ENCODE measurements at places on chromosomes 5 and 9.

- no peak for DNase-seq
These were observed 6.9 kb downstream of the KIAA1958 start for GRCh38 chr9:112493393-112494137.

- no peak for DNase-seq
These were observed 118.2 kb downstream of the KLHL3 start for GRCh38 chr5:137617528-137618205.

DNA sequence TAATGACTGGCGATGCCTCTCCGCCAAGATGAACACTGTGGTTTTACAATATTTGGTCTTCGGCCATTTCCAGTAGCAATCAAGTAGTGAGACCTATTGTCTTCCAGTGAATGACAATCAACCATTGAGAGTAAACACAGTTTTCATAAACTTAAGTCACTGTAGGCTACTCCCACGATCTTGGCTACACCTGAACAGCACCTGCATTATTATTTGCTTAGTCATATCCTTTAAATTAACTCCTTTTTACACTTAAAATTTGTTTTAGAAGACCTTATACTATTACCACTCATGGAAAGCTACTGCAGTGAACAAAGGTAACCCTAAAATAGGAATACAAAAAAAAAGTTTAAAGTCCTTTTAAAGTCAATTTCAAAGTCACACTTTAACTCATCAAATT is 58.2 kb downstream of the ZNF354C start:
- DNase-seq = no peak

DNA sequence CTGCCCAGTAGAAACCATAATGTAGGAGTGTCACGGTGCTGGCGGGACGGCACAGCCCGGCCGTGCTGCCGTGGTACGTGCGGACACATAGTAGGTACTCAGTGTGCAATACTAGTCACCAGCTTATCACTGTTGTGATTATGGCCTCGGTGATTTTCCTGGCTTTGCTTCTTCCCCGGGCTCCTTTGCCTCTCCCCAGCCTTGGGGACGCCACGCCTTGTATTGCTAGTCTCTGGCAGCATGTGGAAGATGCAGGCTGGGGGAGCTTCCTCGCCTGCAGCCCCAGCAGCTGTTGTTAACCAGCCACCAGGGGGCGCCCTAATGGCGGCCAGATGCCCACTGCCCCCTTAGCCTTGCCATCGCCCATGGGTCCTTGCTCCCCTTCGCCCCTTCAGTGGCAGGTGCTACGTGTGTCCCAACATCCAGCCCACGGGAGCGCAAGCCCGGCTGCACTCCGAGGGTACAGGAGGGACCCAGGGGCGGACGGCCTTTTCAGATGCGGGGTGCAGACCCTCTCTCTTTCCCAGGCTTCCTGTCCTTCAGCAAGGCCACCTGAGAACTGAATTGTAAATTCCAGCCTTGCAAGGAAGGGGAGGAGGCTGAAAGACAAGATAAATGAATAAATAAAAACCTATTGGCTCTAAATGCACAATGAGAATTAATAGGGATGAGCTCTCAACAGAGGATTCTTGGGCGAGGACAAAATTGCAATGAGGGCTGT is 8.0 kb downstream of the NTNG2 start:
- no peak for DNase-seq

GRCh38 chr9:128439273-128439672 is 16.5 kb upstream of the ODF2 start:
- DNase-seq = no peak

- no peak for DNase-seq
These were observed 18.1 kb upstream of the RASEF start for GRCh38 chr9:83081010-83081409.

DNA sequence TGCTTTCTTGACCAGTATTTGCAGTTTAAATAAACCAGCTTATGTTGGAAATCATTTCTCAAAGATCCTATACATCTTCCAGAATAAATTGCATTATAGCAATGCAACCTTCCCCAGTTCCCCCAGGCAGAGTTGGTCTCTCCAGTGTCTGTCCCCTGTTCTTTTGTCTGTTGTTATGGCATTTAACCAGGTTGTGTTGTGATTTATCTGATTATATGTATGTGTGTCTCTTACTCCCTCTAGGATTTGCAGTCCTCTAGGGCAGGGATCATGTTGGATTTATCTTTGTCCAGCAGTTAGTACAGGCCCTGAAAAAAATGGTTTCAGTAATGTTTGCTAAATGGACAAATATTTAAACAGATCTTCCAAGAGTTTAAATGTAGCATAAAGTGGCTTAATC is 17.3 kb downstream of the GARNL3 start:
- no peak for DNase-seq

DNA sequence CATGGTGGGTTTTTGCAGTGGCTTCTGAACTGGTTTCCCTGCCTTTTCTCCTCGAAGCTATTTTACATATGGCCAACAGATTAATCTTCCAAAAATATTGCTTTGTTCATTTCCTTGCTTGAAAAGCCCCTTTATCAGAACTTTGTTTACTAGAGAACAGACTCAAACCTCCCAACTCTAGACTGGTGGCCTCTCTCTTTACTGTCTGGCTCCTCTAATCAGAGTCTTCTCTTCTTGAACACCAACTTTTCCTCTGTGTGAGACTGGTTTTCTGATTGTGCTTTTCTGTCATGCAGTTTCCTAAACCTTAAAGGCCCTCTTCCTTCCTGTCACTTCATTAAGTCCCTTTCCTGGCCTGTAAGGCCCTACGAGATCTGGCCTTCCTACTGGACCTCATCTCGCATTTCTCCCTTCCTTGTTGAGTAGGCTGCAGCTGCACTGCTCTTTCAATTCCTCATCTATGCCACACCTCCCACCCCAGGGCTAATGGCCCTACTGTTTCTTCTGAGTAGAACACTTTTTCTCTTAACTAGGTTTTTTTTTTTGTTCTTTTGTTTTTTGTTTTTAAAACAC is 5.7 kb downstream of the C9orf43 start:
- no peak for DNase-seq

DNA sequence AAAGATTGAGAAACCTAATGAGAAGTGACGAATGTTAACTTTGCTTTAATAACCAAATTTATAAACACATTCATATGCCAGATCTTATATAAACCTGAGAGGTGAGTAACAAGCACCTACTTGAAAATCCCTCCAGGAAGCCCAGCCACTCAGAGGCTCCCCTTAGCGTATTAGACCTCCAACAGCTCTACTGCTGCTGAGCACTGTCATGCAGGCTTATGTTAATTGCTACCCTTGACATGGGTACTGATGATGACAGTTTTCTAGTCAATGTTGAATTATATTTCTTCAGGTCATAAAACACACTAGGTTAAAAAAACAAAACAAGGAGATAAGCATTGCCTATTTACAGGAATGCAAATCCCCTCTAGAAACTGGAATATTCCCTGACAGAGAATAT is 161.2 kb downstream of the MPDZ start:
- DNase-seq = no peak

DNA sequence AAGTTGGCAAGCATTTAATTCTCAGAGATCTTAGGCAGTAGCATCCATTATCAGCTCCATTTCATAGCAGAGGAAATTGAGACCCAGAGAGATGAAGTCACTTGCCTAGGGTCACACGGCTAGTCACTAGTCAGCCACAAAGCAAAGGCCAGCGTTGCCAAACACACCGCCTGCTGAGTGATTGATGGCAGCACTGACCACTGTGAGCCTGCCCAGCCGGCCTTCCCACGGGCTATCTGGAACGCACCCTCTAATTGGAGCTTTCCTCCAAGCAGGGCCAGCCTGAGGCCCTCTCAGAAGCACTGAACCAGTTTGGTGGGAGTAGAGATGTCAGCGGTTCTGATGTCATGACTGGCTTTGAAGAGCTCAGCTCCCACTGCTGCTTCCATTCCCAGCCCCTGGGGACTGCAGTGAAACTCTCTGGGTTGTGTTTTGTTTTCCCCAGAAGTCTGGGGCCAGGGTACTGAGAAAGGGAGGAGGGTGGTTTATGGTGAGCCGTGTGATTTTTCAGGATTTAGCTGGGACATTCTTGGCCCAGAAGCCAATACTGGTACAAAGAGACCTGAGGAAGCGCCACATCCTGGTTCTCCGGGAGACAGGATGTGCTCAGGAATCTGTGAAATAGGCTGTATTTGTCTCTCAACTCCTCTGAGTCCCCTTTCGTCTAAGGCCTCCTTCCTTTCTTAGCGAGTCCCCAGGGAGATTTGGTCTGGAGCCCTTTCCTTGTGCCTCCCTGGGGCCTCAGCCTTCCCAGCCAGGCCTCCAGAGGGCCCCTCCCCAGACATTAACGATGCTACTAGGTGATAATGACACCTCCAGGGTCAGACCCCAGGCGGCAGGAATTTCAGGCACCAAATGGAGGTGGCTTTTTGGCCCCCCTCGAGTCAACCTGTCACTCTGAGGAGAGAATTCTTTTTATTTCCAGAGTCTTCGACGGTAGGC is 44.5 kb downstream of the SPRY4 start:
- no peak for DNase-seq

GRCh38 chr5:81778642-81779041 is 27.7 kb upstream of the SSBP2 start:
- DNase-seq = no peak

DNA sequence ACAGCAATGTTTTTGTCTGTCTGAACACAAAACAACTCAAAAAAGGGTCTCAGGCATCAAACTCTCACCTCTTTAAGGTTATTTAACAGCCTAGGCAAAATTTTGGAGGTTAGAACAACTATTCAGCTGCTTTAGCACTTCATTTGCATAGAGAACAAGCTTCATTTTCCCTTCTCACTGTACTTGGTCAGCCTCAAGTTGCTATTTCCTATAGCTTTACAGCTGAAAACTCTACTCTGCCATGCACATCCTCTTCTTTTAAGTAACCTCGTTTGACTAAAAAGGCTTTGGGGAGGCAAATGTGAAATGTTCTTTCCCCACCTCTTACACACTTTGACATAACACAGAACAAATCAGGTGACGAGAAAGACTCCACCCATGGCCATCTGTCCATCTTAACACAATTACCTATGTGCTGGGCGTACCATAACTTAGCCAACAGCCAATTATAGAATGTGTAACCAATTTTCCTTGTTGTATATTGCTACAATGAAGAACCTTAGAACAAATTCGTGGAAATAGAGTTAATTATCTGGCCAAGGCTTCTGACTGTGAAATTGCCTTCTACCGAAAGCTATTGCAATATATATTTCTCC is 195.7 kb downstream of the DCP2 start:
- no peak for DNase-seq

- no peak for DNase-seq
These were observed 105.1 kb upstream of the TNPO1 start for GRCh38 chr5:72711351-72711750.

- no peak for DNase-seq
These were observed 47.8 kb downstream of the RETREG1 start for GRCh38 chr5:16568875-16569580.

- DNase-seq = no peak
These were observed 151.1 kb upstream of the TAS2R1 start for GRCh38 chr5:9781275-9781674.

- no peak for DNase-seq
These were observed 26.2 kb downstream of the IRF1 start for GRCh38 chr5:132464156-132464939.

GRCh38 chr9:126806336-126806735 is 1.5 kb downstream of the ZBTB43 start:
- no peak for DNase-seq

DNA sequence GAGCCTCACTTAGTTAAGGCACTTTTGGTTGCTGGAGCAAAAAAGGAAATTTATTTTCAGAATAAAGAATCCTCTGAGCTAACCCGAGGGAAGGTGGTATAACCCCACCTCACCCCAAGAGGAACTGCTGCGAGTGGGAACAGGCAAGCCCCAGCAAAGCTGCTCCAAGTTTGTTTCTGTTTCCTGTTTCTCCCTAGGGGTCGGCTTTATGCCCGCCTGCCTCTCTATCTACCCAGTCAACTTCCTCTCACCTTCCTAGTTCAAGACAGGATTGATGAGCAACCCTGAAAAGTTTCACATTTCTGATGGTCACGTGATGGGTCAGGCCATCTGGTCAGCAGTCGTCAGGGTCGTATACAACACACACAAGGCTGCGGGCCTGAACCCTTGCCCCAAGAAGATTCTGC is 31.1 kb downstream of the TRIO start:
- no peak for DNase-seq

GRCh38 chr9:122538757-122539156 is 11.7 kb upstream of the OR1N1 start:
- DNase-seq = no peak

DNA sequence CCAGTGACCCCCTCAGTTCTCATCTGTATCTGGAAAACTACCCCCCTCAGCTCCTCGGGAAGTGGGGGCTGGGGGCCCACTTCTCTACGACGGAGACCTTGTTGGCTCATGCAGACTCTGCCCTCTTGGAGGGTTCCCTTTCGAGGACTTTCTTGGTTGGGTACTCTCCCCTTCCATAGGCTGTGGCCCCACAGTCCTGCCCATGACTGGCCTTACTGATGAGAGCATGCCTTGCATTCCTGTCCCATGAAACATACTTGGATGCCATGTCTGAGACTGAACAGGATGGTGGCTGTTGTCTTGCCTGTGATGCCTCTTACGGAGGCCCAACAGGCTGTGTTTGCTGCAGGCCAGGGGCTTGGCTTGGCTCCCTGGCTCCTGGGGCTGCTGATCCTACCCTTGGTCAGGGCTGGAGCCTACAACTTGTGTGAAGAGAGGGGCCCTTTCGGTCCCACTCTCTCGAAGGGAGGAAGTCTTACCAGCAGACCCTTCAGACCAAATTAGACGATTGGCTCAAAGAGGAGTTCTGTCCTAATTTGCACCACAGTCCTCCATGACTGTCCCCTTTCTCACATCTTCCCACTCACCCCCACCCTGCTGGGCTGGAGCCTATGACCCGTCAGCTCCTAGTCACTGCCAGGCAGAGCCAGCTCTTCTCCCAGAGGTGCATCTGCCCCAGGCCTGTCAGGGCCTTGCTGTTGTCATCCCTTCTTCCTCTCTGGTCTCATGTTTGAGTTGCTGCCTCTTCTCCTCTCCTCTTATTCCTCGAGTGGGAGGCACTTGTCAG is 109.9 kb downstream of the CACNA1B start:
- DNase-seq = no peak

GRCh38 chr5:62206150-62206829 is 99.7 kb upstream of the KIF2A start:
- no peak for DNase-seq

GRCh38 chr5:57028161-57028560 is 76.2 kb upstream of the MIER3 start:
- no peak for DNase-seq

GRCh38 chr5:32282633-32283032 is 30.1 kb downstream of the MTMR12 start:
- no peak for DNase-seq

DNA sequence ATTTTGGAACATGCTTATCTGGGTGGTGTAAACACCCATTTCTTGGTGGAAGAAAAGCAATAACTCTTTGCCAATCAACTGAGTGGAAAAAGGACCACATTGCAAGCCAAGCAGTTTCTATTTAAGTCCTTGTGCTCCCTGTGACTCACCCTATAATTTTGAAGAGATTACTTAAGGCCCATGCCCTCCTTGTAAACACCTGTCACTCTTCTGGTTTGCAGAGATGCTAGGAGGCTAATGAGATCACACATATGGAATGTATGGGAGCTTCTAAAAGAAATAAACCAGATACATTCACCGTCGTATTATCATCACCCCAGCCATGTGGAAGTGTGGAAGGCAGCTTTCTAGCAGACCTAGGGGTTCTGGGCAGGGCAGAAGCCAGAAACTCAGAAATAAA is 337.1 kb downstream of the GADD45G start:
- no peak for DNase-seq

GRCh38 chr5:69004676-69005075 is 89.1 kb upstream of the SLC30A5 start:
- no peak for DNase-seq

Data from stimulated activated CD4-positive, alpha-beta T cell treated with anti-CD3 and anti-CD28 coated beads, Interleukin-12 subunit alpha, Interleukin-12 subunit beta, amount 100 ng/mL, for 24 hours (primary cell).